ELR (cell line): ENCODE measurements at places on chromosomes 6 and 20.

- DNase-seq, result no peak
Measured at GRCh38 chr20:23374441-23374840, 12.5 kb downstream of the GZF1 start.

- no peak for DNase-seq
Measured at GRCh38 chr6:136213853-136214252, 36.3 kb downstream of the MTFR2 start.

- DNase-seq, result peak; percentile 67
Measured at GRCh38 chr6:119110601-119111548, 32.4 kb upstream of the FAM184A start.

DNA sequence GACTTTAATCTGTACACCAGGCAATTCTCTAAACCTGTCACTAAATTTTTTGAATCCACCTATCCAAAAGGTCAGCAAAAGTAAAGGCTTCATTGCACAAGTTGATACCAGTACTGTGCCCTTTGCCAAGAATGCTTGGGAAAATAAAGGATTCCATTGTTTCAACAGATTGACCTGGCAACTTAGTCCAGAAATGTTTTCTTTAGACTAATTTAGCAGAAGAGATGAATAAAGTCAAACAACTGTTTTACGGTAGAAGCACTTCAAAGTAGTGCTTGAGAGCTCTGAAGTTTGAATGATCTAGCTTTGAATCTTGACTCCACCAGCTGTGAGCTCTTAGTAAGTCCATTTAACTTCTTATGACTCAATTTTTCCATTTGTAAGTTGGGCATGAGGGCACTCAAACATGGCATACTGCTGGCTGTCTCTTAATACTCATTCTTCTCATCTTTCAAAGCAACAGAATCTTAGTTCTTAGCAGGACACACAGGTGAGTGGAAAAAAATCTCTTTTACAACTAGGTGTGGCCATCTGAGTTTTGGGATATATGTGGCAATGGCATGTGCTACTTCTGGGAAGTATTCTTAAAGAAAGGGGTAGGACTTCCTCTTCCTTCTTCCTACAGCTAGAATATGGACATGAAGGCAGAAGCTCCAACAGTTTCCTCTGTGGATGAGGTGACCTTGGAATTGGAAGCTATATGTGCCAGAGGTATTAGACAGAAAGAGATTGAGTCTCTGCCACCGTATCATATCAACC, 55.9 kb upstream of the LOC128125822 start:
- no peak for DNase-seq

- DNase-seq, result peak; percentile 76
Measured at GRCh38 chr20:61521687-61522420, 269.8 kb downstream of the CDH4 start.

GRCh38 chr20:57630061-57630460, 9.8 kb upstream of the ZBP1 start:
- no peak for DNase-seq

GRCh38 chr20:38106461-38106860, 58.6 kb downstream of the TGM2 start:
- DNase-seq, result no peak

GRCh38 chr6:122623279-122623678, 13.1 kb downstream of the PKIB start:
- DNase-seq, result no peak

GRCh38 chr20:9109566-9109965, 40.7 kb downstream of the PLCB4 start:
- no peak for DNase-seq

- DNase-seq, result peak; percentile 13
Measured at GRCh38 chr6:154039231-154039842, at the start of gene OPRM1. Gene OPRM1, plus strand, starts transcription at chr6:154039240. Its CDS starts 305 bp downstream, at chr6:154039545.

GRCh38 chr6:30857549-30857948, 26.8 kb upstream of the DDR1 start:
- no peak for DNase-seq

- no peak for DNase-seq
Measured at GRCh38 chr6:37517411-37517812, 17.7 kb upstream of the CCDC167 start.

DNA sequence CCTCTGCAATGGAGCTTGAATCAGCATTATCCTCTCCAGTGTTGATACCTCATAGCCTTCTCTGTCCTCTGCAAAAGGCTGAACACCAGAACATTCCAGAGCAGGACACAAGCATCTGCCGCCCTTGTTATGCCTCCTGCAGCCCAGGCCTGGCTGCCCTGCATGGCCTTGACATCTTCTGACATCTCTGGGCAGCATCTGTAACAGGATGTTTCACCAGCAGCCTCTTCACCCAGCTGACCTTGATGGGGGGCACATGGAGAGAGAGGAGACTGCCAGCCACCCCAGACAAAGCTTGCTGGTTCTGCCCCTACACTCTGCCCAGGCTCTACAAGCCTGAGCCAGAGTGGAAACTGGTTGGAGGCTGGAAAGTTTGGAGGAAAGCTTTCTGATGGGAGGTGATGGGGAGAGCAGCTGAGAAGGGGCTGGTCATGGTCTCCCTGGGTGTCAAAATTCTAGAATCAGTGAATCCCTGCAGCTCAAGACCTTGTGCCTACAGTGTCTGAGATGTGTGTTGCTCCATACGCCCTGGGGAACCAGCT, 145.1 kb downstream of the MRPL14 start:
- DNase-seq, result no peak

DNA sequence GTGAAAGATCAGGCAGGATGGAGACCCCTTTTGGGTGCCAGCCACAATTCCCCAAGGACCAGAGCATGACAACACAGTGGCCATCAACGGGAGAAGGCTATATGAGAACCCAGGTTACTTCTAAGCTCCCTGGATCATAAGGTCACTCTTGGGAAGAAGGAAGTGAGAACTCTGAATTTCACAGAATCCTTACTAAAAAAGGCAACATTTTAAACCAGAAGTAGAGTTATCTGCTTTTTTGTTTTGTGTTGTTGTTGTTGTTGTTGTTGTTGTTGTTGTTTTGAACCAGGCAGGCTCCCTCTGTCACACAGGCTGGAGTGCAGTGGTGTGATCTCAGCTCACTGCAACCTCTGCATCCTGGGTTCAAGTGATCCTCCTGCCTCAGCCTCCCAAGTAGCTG, 107.4 kb upstream of the TNFAIP3 start:
- DNase-seq, result no peak

DNA sequence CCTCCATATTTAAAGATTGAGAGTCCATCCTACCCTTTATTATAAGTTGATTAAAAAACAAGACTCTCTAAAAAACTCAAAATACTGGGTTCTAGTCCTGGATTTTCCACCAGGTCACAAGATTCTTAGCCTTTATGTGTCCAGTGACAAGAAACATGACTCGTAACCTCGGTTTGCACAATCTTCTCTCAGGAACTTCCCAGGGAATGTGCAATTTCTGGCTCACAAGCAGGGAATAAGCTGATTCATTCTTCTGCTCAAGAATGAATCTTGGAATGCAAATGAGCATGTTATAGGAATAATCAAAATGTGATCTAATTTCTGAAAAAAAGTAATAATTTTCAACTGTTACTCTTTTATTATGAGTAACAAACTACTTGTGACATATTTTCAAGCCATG, 45.1 kb downstream of the OGFRL1 start:
- DNase-seq, result peak; percentile 87

DNA sequence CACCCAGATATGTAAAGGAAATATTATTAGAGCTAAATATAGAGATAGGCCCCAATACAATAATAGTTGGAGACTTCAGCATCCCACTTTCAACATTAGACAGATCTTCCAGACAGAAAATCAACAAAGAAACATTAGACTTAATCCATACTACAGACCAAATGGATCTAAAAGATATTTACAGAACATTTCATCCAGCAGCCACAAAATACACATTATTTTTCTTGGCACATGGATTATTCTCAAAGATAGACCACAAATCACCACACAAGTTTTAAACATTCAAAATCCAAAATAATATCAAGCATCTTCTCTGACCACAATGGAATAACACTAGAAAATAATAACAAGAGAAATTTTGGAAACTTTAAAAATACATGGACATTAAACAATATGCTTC, 1159.1 kb upstream of the CITED2 start:
- DNase-seq, result no peak

GRCh38 chr20:59939052-59939878, 840 bp downstream of the PPP1R3D start:
- no peak for DNase-seq

DNA sequence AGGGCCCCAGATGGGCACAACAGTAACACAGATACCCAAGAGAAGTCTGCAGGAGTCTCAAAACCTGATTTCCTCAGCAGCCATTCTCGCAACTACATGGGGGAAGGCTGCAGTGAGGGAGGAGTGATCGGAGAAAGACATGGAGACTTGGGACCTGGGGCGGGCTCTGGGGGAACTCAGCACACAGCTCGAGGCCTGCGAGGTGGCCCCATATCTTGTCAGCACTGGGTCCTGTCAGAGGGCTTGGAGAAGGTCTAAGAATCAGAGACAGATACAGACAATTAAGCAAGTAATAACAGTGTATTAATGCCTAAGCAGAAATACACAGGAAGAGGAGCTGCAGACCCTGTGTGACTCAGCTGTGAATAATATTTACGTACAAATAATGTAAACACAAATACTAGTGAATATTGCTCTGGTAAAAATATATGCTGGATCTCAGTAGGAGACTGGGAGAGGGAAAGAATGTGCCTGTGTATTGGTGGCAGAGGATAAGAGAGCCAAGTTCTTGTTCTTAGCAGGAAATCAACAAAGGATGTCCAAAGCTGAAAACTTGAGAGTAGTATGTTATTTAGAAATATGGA, 336.2 kb downstream of the ZFAND3 start:
- DNase-seq, result peak; percentile 69

DNA sequence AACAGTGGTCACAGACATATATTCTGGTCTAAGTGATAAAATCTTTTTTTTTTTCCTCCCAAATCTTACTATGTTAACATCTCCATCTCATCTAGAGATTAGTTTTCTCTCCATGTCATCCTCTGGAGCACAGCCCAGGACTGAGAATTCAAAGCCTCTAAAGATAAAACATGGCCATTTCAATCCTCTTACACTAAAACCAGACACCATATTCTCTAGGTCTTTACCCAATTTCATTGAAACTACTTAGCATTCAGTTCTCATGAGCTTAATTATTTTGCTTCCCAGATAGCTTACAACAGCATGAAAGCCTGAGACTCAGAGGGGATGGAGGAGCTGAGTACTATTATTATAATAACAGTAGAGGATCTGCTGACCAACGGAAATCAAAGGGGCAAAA, 92.7 kb downstream of the FARS2 start:
- no peak for DNase-seq

DNA sequence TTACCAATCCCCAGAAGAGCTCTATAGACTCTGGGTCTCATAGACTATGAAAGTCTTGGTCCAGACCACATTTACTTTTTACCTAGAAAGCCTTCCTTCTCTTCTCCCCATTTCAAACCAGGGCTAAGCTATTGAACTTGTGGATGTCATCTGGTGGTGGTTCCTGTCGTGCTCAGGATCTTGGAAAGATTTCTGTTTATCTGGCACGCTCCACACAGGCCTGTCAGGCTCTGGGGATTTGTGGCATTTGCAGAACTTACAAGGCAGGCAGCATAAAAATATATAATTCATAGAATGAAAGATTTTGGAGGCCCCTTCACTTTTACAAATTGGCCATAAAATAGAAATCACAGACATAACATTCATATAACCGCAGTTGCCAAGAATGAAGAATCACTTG, 188.1 kb downstream of the UST start:
- DNase-seq, result no peak

- peak; percentile 8 for DNase-seq
Measured at GRCh38 chr6:44851176-44851575, 463.7 kb downstream of the CDC5L start.

DNA sequence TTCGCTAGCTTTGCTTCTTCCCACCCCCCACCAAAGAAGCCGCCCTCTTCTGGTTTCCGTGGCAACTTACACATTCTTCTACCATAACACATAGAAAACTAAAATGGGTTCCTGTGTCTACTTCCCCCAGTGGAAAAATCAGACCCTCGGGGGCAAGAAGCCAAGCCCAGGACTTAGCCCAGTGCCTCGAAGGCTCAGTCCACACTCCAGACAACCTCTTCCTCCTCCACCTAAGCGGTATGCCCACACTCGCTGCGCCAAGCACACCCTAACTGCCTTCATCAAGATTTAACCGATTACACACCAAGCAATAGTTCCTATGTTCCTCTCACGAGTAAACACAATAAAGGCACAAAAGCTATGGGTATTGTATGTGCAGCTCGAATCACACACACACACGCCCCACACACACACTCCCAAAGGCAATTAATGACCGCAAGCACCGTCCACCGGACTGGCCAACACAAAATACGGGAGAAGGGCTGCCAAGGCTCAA, 537 bp downstream of the PPIL4 start:
- DNase-seq, result peak; percentile 80

- no peak for DNase-seq
Measured at GRCh38 chr20:51265361-51265760, 242.5 kb upstream of the KCNG1 start.

DNA sequence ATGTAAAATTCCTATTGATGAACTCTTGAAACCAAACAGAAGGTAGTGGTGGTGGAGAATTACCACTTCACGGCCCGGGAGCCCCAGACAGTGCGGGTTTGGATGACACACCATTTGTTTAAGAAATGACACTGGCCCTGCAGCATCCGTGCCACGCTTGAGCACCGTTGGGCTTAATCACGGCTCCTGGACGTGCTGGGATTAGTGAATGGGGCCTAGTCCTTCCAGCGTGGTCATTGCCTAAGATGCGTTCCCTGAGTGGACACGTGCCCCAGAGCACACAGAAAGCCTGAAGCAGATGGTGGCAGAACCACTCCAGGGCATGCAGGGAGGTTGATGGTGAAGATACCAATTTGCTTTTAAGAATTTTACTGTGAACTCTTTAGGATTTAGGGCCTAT, 14.5 kb downstream of the STX16 start:
- no peak for DNase-seq

GRCh38 chr6:26223228-26223627, 136.0 kb downstream of the HFE start:
- DNase-seq, result peak; percentile 58

- DNase-seq, result peak; percentile 59
Measured at GRCh38 chr20:49916146-49917002, 1.0 kb upstream of the SPATA2 start.

DNA sequence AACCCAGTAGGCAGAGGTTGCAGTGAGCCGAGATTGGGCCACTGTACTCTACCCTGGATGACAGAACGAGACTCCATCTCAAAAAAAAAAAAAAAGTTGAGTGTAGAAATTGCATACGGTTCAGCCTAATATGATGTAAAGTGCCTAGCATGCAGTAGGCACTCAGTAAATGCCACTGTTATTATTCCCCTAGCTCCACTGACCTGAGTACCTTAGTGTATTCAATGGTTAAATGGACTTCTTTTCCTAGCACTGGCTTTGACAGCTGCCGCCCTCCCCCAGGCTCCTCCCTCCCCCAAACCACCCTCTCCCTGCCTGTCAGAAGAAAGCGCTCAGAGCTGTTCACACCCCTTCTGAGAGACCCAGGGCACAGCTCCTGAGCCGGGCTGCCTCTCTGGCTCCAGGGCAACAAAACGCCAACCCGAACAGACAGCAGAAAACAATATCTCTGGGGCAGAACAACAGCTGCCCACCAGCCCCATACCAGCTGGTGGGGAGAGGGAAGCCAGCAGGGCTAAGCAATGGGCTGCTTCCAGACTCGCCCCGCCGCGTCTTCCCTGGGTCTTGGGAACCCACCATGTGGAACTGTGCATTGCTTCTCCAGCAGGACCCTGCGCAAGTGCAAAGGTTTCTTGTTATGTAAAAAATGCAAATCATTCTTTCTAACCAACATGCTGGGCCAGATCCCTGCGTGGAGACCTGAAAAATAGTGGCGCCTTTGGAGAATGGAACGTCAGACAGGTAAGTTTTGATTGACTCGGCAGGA, 4.5 kb downstream of the CPNE5 start:
- DNase-seq, result no peak

- peak; percentile 84 for DNase-seq
Measured at GRCh38 chr6:162999575-163000285, 272.0 kb downstream of the PACRG start.
